ENCODE measurements at places on chromosomes 3 and 15.

DNA sequence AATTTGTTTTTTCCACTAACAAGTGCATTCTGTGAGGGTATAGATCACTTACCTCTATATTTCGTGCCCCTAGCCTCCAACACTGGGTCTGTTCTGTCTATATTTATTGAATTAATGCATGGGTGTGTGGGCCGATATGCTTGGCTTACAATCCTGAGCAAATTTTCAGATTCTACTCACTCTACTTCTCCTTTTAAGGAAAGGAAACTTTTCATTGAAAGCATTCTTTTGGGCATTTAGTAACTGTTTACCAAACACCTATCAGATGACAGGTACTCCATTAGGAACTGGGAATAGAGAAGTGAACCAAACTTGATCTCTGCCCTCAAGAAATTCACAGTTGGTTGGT lies 60.5 kb downstream of the TLE3 start:
- DNase-seq = no peak

DNA sequence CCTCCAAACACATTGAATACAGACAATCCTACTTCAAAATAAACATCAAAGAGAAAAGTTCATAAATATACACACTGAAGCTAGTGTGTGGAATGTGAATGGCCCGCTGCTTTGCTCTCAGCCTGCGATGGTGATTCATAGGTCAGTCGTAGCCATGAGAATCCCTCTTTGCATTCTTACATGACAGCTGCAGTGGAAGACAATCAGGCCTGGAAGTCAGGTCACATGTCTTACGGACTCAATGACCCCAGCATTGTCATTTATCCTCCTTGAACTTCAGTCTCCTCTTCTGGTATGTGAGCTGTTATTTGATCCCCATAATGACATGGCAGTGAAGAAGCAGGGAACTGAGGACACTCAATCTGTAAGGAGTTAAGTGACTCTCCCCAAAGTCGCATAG lies 217.8 kb upstream of the EOMES start:
- no peak for DNase-seq

DNA sequence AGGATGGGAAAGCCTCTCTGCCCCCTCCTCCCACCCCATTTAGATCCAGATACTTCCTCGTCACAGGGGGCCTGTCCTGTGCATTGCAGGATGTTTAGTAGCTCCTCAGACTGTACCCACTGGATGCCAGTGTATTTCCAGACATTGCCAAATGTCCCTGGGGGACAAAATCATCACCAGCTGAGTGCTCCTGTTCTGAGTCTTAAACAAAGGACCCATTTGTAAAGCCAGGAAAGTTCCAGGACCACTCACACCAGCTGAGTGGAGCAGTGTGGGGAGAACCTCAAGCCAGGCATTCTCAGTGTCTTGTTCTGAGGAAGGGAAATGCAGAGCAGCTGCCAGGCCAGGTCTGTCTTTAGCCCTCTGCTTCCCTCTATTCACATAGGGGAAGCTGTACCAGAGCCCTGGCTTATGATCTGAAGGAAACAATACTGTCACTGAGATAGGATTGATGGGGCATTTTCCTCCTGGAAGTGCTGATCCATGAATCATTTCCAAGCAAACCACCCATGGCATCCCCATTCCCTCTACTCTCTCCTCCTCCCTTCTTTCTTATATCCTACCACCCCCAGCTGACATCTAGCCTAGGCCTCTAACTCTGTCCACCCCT lies 67.4 kb upstream of the MEX3B start:
- DNase-seq = no peak

- DNase-seq = no peak
Observed at GRCh38 chr3:173055228-173055933, 85.7 kb downstream of the SPATA16 start.

DNA sequence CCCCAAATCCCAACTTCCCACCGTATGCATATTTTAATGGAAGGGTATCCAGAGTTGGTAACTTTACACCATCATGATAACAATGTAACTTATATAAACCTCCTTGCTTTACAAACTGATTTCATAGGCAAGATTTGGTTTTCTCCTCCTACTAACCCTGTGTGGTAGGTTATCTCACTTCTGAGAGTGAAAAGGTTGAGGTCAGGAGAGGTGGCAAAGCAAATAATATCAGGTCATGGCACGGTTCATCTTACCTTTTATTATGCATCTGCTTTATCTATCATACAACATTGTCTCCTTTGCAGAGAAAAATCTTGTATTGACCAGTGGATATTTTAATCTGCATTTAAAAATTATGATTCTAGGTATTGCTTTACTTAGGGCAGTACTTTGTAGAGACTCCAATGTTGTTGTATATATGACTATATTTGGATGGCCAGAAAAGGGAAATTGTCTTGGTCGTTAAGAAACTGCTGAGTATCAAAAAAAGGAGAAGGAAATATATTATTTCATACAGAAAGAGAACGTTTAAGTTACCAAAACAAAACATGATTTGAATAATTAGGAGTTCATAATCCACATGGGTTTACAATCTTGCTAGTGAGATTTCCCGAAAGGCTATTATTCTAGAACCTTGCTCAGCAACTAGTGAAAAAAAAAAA lies 30.4 kb downstream of the NFKBIZ start:
- DNase-seq = no peak

DNA sequence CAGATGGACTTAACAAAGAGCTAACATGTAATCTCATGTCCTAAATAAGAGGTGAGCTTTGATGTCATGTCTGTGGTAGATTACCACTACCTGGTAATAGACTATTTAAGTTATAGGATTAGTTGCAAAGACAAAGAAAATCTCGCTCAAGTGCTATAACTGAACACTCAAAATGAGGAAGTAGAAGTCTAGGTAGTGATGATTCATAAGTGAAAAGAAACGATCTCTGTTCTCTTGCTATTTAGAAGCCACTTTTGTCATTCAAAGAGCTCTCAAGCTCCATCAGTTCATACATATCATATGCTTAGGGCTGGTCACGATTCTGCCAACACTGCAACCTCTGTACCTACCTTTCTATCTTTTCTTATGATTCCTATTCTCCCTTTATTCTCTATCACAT lies 110.9 kb downstream of the EDEM1 start:
- DNase-seq = no peak

DNA sequence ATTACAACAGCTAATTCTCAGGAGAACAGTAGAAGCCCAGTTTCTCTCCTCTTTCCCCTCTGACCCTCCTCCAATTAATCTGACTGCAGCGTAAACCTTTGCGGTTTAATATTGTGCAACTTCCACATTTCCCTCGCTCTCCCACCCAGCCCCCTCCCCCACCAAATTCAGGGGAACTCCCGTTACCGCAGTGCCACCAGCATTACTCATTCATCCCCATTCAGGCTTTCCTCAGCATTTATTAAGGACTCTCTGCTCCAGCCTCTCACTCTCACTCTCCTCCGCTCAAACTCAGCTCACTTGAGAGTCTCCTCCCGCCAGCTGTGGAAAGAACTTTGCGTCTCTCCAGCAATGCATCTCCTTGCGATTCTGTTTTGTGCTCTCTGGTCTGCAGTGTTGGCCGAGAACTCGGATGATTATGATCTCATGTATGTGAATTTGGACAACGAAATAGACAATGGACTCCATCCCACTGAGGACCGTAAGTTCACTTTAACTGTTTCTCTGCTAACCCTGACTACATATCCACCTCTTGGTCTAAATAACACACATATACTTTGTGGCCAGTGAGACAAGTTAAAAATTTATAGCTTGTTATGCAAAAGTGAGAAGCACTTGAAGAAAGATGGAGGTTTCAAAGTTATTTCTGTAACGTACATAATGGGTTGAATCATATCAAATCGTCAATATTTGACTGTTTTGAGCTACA lies at the start of gene PTX3:
TSS of gene PTX3 (plus strand) at position 268 of the 709 bp plus-strand sequence. CDS start at position 352, 84 bp downstream.
- DNase-seq = no peak

GRCh38 chr3:71078199-71078598 lies 505.3 kb downstream of the FOXP1 start:
- no peak for DNase-seq

GRCh38 chr3:124303305-124303910 lies 311.5 kb upstream of the ROPN1 start:
- DNase-seq = no peak

- DNase-seq = no peak
Observed at GRCh38 chr3:31622636-31623288, 90.0 kb downstream of the STT3B start.

DNA sequence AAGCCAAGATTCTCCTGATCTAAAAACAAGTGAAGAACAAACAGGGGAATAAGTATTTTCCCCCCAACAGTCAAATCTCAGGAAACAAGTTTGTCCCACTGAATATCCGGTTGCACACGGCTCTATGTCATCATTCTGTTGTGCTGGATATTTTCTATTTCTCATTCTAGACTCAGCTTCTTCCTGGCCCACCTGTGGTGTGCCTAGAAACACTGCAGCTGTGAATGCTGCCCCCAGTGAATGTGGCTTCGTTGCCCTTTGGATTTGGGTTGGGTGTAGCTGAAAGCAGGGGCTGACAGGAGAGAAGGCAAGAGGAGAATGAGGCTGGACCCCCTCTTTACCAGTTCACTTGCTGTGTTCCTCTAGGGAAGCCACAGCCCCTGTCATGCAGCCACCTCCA lies 181.2 kb upstream of the PROK2 start:
- DNase-seq = no peak

DNA sequence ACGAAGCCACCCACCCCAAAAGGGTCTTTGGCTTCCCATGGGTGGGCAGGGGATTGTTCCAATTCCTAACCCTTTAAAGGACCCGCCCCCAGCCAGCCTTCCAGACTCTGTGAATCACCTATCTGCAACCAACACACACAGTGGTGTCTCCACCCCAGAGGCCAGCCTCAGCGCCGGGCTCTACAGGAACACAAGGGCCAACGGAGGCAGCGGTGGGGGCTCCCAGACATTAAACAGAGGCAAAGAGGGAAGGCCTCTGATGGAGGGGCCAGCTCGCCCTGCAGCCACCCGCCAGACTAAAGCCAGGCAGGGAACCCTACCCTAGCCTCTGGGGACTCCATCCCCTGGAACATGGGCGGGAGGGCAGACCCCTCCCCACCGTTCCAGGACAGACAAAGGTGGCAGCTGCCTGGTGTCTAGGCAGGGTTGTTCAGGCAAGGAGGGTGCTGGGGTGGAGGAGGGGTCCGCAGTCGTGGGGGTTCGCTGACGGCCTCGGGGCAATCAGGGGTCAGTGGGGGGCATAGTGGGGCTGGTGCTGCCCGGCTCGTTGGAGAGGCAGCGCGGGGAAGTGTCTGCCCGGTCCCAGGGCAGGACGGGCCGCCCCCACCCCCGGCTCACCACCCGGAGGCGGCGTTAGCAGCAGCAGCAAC lies 448 bp downstream of the SHISA5 start:
- DNase-seq = no peak

DNA sequence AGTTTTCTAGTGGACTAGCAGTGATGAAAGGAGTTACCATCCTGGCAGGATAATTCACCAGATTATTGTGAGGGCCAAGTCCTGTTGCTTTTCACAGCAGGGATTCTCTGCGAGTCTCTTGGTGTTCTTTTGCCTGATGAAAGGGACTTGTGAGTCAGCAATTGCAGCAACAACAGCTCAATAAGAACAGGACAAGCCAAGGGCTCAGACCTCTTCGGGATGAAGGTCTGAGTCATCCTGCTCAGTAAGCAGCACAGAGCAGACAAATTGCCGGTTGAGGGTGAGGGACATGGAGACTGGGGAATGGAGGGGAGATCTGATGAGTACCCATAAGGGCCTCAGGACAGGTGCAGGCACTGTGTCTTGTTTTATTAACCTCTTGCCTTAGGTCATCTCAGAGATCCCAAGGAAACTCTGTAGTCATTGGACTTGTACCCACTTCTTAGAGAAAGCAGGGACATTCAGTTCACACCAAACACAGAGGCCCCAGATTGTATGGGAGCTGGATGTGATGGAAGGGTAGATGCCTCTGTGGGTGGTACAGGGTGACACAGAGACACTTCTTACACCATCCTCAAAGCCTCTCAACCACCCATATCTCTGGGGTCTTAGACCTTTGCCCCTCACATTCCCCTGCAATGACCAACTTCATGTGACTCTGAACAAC lies 173.8 kb upstream of the TLE3 start:
- no peak for DNase-seq

GRCh38 chr3:24197809-24198208 lies 252.7 kb downstream of the NR1D2 start:
- DNase-seq = no peak

- no peak for DNase-seq
Observed at GRCh38 chr3:13616359-13616758, 67.4 kb downstream of the FBLN2 start.

GRCh38 chr15:66875588-66876420 lies 173.8 kb downstream of the SMAD6 start:
- no peak for DNase-seq

DNA sequence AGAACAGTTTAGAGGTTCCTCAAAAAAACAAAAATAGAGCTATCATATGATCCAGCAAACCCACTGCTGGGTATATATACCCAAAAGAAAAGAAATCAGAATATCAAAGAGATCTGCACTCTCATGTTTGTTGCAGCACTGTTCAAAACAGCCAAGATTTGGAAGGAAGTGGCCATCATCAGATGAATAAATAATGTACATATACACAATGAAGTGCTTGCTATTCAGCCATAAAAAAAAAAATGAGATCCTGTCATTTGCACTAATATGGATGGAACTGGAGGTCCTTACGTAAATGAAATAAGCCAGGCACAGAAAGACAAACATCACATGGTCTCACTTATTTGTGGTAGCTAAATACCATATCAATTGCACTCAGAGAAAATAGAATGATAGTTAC lies 58.4 kb downstream of the SCAPER start:
- DNase-seq = no peak

GRCh38 chr3:124318656-124319055 lies 326.7 kb upstream of the ROPN1 start:
- no peak for DNase-seq

All from CD8-positive, alpha-beta T cell (primary cell).